Mesenchymal stem cell (in vitro differentiated cells and primary cell): ENCODE measurements at places on chromosomes 12 and 14.
A peak's percentile ranks its signal among the peaks of the same experiment; 100 is the strongest.

- DNase-seq: no peak
These were observed 38.2 kb upstream of the SYCP3 start for GRCh38 chr12:101777485-101777884.

DNA sequence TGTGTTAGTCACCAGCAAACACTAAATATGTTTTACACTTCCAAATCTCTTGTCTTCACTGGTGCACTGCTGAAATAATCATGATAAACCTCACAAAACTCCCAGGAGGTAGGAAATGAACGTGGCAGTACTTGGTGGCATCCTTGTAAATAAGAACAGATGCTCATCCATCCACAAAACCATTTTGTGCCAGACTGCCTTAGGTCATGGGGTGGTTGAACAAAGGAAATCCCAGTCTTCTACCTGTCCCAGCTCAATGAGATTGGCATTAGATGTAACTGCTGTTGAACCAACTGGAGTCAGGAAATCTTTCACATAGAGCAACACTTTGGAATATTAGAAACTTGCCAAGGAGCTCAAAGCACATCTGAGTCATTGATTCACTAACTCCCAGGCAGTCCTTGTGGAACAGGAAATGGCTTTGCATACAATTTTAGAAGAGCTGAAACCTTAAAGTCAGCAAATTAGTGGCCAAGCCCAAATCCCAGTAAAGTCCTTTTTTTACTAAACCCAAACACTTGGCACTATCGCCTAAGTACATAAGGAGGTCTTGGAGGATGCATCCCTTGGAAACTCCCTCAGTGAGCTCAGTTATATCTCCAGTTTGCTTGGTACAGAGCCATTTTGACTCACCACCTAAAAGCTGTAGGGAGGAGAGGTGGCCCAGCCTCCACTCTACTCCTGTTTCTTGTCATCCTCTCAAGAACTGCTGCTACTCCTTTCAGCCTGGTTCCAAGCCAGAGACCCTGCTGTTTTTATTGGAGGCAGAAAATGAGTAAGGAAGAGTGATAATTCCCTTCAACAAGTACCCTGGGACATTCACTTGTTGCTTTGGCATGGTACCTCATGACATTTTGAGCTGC is 208.0 kb downstream of the NOVA1 start:
- DNase-seq: peak; percentile 12

DNA sequence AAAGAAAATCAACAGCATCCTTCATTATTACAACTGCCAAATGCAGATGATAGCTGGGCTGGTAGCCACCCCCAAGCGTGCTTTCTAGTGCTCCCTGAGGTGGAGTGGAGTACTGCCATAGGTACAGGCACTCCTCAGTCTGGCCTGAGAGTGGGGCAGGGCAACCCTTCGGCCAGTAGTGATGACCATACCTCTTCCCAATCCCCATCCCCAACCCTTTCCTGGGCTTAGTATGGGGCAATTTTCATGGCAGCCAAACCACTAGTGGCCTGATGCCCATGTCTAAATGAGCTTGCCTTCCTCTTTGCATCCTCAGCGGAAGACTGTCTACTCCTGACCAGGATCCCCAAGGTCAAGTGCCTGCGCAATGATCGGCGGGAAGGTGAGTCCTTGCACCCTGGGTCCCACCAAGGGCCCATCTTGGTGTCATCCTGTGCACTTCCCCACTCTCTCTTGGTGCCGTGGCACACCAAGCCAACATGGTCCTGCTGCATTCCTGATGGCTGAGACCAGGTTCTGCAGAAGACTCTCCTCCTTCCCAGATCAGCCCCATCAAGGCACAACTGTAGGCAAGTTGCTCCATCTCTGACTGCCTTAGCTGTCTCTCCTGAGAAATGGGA is 65.8 kb downstream of the GALNT16 start:
- DNase-seq: no peak

GRCh38 chr12:14972816-14973215 is at the start of gene PDE6H:
PDE6H (plus strand) TSS chr12:14973042; CDS start chr12:14978013, 4,971 bp downstream.
- DNase-seq: no peak

- no peak for DNase-seq
These were observed 158.7 kb downstream of the DACT1 start for GRCh38 chr14:58796242-58797009.

DNA sequence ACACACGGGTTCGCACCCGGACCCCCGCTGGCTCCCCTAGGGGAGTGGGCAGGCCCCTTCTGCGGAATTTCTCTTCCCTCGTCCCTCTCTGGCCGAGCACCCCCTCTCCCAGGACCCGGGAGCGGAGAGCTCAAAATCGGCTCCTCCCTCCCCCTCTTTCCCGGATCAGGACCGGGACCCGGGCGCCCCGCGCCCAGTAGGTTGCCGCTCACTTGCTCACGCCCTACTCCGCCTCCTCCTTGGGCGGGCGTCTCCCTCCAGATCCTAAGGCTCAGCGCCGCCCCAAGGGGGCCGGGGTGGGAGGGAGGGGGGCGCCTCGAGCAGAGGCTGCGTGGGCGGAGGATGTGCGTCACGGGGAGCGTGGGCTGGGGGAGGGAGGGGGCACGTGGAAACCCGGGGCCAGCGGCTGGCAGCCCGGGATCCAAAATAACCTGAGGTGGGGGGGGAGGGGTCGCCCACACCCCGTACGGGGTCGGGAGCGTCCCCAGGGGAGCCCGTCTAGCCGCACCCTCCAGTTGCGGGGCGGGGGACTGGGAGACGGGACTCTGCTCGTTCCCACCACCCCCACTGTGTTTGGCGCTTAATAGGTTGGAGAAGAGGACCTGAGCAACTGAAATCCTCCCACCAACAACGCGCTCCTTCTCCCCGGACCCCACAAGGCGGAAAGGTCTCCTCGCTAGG is 1.8 kb upstream of the NAB2 start:
- DNase-seq: peak; percentile 93

GRCh38 chr14:78530078-78530477 is 359.9 kb downstream of the NRXN3 start:
- no peak for DNase-seq

GRCh38 chr12:110002676-110003515 is 3.7 kb downstream of the ANKRD13A start:
- no peak for DNase-seq

GRCh38 chr14:91729756-91730155 is 2.1 kb downstream of the CATSPERB start:
- DNase-seq: no peak

- DNase-seq: no peak
These were observed 13.2 kb upstream of the MAP4K5 start for GRCh38 chr14:50545618-50546017.

GRCh38 chr12:84161296-84161695 is 751.3 kb downstream of the SLC6A15 start:
- DNase-seq: no peak

- DNase-seq: no peak
These were observed 11.4 kb downstream of the PYGL start for GRCh38 chr14:50932592-50933495.

GRCh38 chr12:131912518-131913274 is 16.4 kb upstream of the PUS1 start:
- DNase-seq: peak; percentile 74

GRCh38 chr14:103625356-103626095 is 3.5 kb upstream of the KLC1 start:
- no peak for DNase-seq

- DNase-seq: no peak
These were observed 201.9 kb downstream of the PHETA1 start for GRCh38 chr12:111166779-111167540.

DNA sequence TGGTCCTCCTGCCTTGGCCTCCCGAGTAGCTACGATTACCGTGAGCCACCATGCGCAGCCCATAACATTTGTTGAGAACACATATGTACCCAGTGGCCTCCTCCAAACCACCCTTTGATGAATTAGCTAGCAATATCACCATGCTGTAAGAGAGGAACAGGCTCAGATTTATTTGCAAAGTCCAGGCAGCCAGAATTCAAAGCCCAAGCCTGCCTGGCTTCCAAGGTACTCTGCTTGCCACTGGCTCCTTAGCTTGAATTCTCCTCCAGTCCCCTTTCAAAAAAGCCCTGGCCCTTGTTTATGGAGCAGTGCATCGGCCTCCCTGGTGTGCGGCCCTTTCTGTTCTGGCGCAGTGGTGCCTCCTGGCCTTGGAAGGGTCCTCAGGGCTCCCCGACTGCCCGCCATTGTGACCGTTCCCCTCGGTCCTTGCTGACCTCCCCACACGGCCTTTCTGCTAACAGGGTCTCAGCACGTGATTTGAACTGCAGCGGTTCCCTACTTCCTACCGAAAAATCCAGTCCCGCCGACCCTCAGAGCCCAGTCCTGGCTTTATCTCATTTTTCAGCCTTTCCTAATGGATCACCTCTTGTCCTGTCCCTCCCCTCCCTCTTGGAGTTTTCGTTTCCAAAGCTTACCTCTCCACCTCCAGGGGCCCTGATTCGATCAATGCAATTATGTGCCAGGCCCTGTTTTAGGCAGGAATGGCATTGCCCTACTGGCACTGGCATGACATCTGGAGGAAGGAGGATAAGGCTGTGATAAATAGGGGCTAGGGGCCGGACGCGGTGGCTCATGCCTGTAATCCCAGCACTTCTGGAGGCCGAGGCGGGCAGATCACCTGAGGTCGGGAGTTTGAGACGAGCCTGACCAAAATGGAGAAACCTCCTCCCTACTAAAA is 22.0 kb downstream of the SLC25A29 start:
- no peak for DNase-seq

DNA sequence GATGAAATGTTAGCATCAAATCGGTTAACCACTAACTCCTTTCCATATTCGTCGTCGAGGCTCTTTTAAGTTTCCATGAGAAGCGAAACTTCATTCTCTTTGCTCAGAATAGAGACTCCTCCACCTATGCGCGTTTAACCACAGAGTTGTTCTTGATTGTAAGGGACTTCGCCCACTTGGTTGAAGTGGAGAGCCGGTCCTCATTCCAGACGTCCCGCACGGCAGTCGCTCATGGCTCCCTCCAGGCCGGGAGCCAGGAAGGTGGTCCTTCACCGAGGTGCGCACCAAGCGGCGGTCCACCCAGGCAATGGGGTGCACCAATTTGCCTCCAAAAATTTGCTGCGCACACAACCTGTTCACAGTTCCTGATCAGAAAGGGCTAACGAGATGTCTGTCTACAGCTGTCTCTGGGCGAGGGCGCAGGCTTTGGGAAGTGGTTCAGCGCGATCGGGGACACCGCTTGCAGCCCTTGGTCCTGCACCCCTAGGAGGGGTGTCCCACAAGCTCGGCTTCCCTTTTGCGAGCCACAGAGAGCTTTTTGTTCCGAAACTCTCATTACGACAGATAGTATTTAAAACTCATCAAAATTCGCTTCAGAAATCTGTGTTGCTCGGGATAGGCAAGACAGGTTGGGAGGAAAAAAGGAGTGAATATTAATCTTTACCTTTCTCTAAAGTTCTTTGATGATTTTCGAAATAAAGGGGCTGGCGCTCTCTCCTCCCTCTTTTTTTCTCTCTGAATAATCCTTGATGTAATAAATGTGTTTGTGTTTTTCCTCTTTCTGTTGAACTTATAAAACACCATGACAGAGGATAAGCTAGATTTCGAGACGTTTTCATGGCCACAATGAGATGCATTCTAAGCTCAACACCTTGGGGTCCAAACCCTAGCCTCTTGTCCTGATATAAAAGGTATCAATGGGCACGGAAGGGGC is 6.4 kb upstream of the ALX1 start:
- DNase-seq: peak; percentile 12

DNA sequence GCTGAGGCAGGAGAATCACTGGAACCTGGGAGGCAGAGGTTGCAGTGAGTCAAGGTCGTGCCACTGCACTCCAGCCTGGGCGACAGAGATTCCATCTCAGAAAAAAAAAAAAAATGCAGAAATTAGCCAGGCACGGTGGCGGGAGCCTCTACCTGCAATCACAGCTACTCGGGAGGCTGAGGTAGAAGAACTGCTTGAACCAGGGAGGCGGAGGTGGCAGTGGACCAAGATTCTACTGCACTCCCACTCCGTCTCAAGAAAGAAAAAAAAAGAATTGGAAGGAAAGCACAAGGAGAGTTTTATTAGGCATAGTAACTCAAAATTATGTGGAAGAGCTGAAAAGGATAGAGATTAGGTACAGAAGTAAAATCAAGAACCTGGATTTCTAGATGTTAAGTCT is 20.8 kb upstream of the AMHR2 start:
- no peak for DNase-seq

GRCh38 chr12:94380507-94380906 is 79.2 kb downstream of the CEP83 start:
- DNase-seq: no peak

- no peak for DNase-seq
These were observed 9.0 kb upstream of the DCN start for GRCh38 chr12:91191513-91192111.

DNA sequence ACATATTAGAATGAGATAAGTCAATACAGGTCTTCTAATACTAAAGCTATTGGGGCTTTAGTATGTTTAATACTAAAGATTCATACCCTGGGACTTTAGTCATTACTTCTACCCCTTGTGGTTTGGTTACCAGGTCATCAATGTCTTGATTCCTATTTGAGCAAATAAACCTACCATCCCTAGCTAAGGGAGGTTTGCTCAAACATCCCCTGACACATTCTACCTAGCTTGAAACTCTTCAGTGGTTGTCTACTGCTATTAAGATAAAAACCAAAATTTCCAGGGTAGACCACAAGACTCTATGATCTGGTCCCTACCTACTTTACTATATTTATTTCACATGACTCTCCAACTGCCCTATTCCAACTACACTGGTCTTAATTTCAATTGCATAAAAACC is 7.3 kb upstream of the C2CD5 start:
- DNase-seq: no peak

GRCh38 chr14:59869381-59870255 is 958 bp downstream of the RTN1 start:
- no peak for DNase-seq

- DNase-seq: no peak
These were observed 62.7 kb downstream of the C2CD5 start for GRCh38 chr12:22481547-22482104.

DNA sequence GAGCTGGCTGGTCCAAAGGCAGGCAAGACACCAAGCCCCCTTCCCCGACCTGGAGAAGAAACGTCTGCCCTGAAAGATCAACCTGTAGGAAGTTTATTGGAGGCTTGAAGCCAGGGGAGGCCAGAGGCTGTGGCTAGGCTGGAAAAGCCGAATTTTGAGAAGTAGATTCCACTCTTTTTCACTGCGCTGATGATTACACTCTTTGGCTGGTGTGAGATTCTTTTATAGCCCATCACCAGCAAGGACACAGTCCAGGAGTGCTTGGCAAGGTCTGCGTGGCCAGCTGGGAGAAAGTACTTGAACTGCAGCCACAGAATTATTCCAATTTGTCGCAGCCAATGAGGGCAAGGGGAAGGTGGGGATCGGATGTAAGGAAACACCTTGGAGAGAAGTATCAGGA is 45.0 kb downstream of the SYNE3 start:
- DNase-seq: no peak

DNA sequence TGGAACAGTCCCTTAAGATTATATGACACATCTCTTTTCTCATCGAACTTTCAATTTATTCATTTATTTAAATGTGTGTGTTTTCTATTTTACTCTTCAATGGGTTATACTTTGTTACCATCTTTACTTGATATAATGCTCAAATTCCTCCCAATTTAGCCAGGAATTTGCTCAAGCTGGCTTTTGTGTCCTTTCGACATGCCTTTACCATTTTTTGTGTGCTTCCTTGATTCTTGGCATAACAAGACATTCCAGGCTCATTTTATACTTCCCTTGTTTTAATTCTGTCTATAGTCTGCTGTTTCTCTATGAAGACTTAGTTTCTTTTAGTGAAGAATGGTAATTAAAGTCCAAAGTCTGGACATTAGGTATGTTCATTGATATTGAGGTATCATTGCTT is 315.8 kb downstream of the AEBP2 start:
- DNase-seq: no peak

- DNase-seq: no peak
These were observed 37.6 kb downstream of the INSM2 start for GRCh38 chr14:35571598-35571997.

GRCh38 chr14:35140718-35141581 is 18.6 kb downstream of the PRORP start:
- DNase-seq: peak; percentile 45

- peak; percentile 39 for DNase-seq
These were observed 9.4 kb upstream of the CNIH1 start for GRCh38 chr14:54450535-54450934.
